Activated CD8-positive, alpha-beta T cell treated with anti-CD3 and anti-CD28 coated beads, Interleukin-2, amount 10 ng/mL, durations not matched to agents 7 days and 5 days (primary cell): ENCODE measurements at places on chromosomes 4 and X. TPM values are rescaled to one million over a fixed set of nuclear protein-coding genes. Genes with fewer than 3 reads are reported as not detected.

DNA sequence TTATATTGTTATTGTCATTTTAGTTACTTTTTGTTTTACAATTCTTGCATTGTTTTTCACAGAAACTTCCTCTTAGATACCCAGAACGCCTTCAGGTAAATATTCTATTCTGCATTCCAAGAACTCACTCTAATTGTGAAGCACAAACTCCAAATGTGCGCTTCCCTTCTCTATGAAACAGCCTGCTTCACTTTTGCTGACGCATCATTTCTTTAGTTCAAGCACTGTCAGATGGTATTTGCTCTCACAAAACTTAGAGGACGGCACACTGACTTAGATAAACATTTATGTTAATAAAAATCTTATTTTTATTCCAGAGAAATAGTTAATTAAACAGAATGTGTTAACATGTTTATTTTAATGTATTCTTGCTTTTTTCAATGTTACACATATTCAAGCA, 3.3 kb downstream of the CSN1S1 start:
- no peak for DNase-seq
- no peak overlapping the region for H3K4me3 ChIP-seq
- peaks cover 3% of the 10 kb centered on the region for H3K27me3 ChIP-seq
- no peaks in the 10 kb centered on the region for H3K36me3 ChIP-seq
- H3K27ac ChIP-seq, result no peak overlapping the region

DNA sequence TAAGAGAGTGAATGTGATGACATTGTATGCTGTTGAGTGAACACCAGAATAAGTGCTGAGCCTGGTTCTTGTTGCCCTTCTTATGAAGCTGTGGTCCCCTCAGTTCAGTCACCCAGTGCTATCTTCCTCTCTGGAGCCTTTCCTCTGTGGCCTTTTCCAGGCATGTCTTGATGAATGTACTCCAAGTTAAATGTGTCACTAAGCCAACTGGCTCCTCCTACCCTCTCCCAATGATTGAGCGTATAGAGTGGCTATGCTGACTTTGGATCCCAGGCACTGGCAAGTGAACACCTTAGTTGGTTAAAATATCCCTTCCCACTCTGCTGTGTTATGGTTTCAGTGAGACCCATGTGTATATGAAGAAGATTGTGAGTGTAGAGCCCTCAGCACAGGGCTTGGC, 134.1 kb upstream of the MAMLD1 start:
- H3K36me3 ChIP-seq, result no peaks in the 10 kb centered on the region
- H3K4me3 ChIP-seq, result no peak overlapping the region
- peaks cover 3% of the 10 kb centered on the region for H3K27me3 ChIP-seq

STPG2 gene
- total RNA-seq, result not detected

DNA sequence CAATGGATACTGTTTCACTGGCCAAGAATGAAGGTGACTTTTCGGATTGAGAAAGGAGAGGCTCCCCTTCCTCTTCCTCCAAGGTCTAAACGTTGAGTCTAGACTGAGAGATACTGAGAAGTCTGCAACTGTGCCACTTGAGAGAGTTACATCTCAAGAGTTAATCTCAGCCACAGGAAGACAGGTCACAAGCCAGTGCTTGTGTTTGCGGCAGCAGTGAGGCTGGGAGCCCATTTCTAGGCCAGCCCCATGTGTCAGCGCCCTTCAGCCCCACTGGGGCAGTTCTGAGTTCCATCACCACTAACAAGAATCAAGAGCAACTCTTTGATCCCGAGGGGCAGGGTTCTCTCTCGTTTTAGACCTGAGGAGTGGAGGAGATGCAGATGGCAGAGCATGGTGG, 7.3 kb upstream of the SEC24D start:
- H3K27me3 ChIP-seq, result peaks cover 14% of the 10 kb centered on the region
- no peaks in the 10 kb centered on the region for H3K4me1 ChIP-seq
- no peaks in the 10 kb centered on the region for H3K36me3 ChIP-seq
- no peak overlapping the region for H3K4me3 ChIP-seq

DNA sequence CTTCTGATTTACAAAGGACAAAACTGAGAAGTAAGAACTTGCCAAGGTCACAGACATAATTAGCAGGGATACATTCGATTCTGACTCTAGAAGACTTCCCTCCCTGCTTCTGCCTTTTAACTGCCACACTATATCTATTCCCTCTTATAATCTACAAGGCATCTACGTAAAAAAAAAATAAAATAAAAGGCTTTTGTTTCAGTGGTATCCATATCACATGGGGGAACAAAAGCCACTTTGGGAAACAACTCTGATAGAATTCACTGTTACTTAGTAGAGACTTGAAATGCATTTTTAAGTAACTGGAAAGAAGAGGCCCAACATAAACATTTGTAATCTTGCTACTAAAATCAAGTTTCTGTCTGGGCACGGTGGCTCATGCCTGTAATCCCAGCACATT, 247.2 kb downstream of the SCFD2 start:
- peaks cover 7% of the 10 kb centered on the region for H3K36me3 ChIP-seq
- DNase-seq, result no peak
- H3K4me3 ChIP-seq, result no peak overlapping the region
- no peak overlapping the region for H3K27ac ChIP-seq

SMIM31 gene
- not detected for total RNA-seq

GRCh38 chr4:122412547-122412946, 33.7 kb downstream of the ADAD1 start:
- H3K4me3 ChIP-seq, result no peak overlapping the region
- no peaks in the 10 kb centered on the region for H3K36me3 ChIP-seq
- no peak overlapping the region for H3K27ac ChIP-seq
- no peak for DNase-seq
- no peaks in the 10 kb centered on the region for H3K4me1 ChIP-seq
- peaks cover 4% of the 10 kb centered on the region for H3K27me3 ChIP-seq

GRCh38 chrX:105816517-105816916, 5.8 kb upstream of the NRK start:
- no peaks in the 10 kb centered on the region for H3K36me3 ChIP-seq
- no peaks in the 10 kb centered on the region for H3K4me1 ChIP-seq
- no peak overlapping the region for H3K4me3 ChIP-seq
- H3K27me3 ChIP-seq, result peaks cover 6% of the 10 kb centered on the region

PNMA6F gene
- total RNA-seq, result not detected

DNA sequence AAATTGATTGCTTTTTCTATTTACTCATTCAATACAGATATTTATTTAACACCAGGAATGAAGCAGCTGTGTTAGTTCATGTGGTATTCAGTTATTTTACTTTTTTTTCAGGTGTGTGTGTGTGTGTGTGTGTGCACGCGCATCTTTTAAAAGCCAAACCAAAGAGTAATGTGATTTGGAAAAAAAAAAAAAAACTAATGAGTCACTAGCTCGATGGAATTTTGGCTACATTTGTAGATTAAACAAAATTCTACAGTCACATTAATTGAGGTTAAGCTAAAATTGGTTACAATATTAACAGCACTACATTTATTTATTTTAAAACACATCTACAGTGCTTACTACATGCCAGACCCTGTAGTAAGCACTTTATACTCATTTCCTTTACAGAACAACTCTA, 66.8 kb downstream of the HHIP start:
- no peak overlapping the region for H3K4me3 ChIP-seq
- H3K36me3 ChIP-seq, result no peaks in the 10 kb centered on the region
- no peak for DNase-seq
- H3K27me3 ChIP-seq, result no peaks in the 10 kb centered on the region
